Activated naive CD8-positive, alpha-beta T cell treated with anti-CD3 and anti-CD28 coated beads for 36 hours (primary cell): ENCODE measurements at places on chromosomes 6 and 20. TPM values are rescaled to one million over a fixed set of nuclear protein-coding genes. Genes with fewer than 3 reads are reported as not detected.

Gene SLPI
- total RNA-seq, result not detected

Gene TMEM244
- not detected for total RNA-seq

Gene NKX2-2
- total RNA-seq, result not detected

Gene SLC52A3
- total RNA-seq, result 0.08 TPM

Gene SOBP
- total RNA-seq, result 0.70 TPM

Gene RHAG
- total RNA-seq, result not detected

Gene SOX4
- 0.70 TPM for total RNA-seq

Gene YTHDF1
- 47.4 TPM for total RNA-seq

Gene DEF6
- 74.3 TPM for total RNA-seq

Gene SMOC2
- total RNA-seq, result not detected

Gene ARID1B
- total RNA-seq, result 41.5 TPM

Gene ENPP5
- total RNA-seq, result 0.33 TPM

Gene HSPA12B
- not detected for total RNA-seq

- DNase-seq, result no peak
- H3K4me1 ChIP-seq, result no peaks in the 10 kb centered on the region
- no peak overlapping the region for H3K4me3 ChIP-seq
- no peaks in the 10 kb centered on the region for H3K36me3 ChIP-seq
- H3K27ac ChIP-seq, result no peak overlapping the region
Observed at GRCh38 chr20:14561741-14562221, 224.4 kb upstream of the FLRT3 start.

- no peak overlapping the region for H3K27ac ChIP-seq
- no peaks in the 10 kb centered on the region for H3K36me3 ChIP-seq
- DNase-seq, result no peak
- peaks cover 14% of the 10 kb centered on the region for H3K27me3 ChIP-seq
- H3K4me3 ChIP-seq, result no peak overlapping the region
Observed at GRCh38 chr20:41654884-41655283, 36.7 kb upstream of the CHD6 start.

GRCh38 chr6:120954111-120954510 lies 380.2 kb downstream of the TBC1D32 start:
- no peak overlapping the region for H3K4me3 ChIP-seq
- no peaks in the 10 kb centered on the region for H3K27me3 ChIP-seq
- H3K36me3 ChIP-seq, result no peaks in the 10 kb centered on the region
- H3K4me1 ChIP-seq, result no peaks in the 10 kb centered on the region

DNA sequence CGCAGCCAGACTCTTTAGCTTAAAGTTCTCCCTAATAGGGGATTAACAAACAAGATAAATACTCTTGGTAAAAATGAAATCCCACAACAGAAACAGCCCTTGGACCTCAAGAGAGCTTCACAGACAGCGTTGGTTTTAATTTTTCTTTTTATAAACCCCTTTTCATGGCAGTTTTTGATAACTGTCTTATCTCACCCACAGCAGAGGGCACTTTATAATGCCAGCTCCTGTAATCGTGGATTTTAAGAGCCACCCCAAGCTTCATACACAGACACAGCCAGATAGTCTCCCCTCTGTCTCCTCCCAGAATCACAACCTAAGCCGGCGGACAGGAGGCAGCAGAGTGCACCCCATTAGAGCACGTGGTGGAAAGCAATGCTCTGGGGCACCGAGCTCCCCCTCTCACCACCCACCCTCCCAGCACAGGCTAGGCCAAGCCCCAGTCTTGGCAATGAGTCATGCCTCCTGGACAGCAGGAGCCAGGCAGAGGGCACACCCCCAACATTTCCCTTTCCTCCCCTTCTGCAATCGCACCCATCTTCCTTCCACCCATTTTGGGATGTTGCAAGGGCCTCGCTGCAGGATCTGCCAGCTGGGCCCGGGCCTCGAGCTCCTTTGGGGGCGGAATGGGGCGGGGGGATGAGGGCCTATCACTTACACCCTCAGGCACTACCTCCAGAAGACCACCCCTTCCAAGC lies 2.4 kb downstream of the JAG1 start:
- H3K36me3 ChIP-seq, result no peaks in the 10 kb centered on the region

DNA sequence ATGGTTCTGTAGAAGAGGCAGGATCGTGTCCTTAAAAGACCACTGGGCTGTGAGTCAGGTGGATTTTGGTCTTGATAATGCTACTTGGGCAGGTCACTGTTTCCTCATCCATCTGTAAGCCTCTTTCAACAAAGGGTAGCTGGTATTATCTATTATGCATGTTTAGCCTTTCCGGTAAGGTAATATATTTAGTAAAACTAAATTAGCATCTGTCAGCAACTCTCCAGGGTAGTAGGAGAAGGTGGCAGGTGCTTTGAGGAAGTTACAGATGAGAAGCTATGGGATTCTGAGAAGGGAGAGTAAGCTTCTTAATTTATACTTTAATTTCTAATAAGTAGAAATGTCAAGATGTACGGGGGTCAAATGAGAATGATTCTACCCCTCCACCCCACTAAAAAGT lies 86.9 kb upstream of the TGM3 start:
- H3K27me3 ChIP-seq, result peaks cover 16% of the 10 kb centered on the region
- no peak overlapping the region for H3K27ac ChIP-seq
- H3K4me3 ChIP-seq, result no peak overlapping the region
- H3K36me3 ChIP-seq, result no peaks in the 10 kb centered on the region
- no peak for DNase-seq

DNA sequence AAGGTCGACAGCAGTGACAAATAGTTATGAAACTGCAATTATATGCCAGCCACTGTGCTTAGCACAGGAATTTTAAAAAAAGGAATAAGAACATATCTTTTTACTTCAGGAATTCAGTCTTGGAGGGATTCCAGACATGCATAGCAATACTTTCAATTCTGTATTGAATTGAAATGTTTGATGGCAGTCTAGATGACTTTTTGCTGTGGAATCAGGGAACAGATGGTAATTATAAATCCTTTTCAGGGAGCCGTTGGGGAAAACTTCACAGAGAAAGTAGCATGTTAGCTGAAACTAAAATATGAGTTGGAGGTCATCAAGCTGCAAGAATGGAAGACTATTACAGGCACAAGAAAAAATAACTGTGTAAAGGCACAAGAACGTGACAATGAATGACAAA lies 74.8 kb downstream of the IMPG1 start:
- H3K4me1 ChIP-seq, result no peaks in the 10 kb centered on the region
- no peak overlapping the region for H3K4me3 ChIP-seq
- no peaks in the 10 kb centered on the region for H3K36me3 ChIP-seq
- no peak overlapping the region for H3K27ac ChIP-seq
- DNase-seq, result no peak

GRCh38 chr20:41567615-41568014 lies 50.6 kb downstream of the CHD6 start:
- no peak for DNase-seq
- peaks cover 29% of the 10 kb centered on the region for H3K36me3 ChIP-seq
- H3K27ac ChIP-seq, result no peak overlapping the region
- H3K4me1 ChIP-seq, result peaks cover 59% of the 10 kb centered on the region

GRCh38 chr6:158573542-158573931 lies 13.6 kb downstream of the TMEM181 start:
- DNase-seq, result no peak
- peaks cover 35% of the 10 kb centered on the region for H3K36me3 ChIP-seq
- no peak overlapping the region for H3K4me3 ChIP-seq
- H3K27ac ChIP-seq, result no peak overlapping the region

- H3K27me3 ChIP-seq, result peaks cover 4% of the 10 kb centered on the region
- peaks cover 2% of the 10 kb centered on the region for H3K4me1 ChIP-seq
- H3K36me3 ChIP-seq, result no peaks in the 10 kb centered on the region
- no peak overlapping the region for H3K27ac ChIP-seq
- DNase-seq, result no peak
Observed at GRCh38 chr6:48027704-48028435, 83.1 kb downstream of the PTCHD4 start.

- H3K27ac ChIP-seq, result no peak overlapping the region
- peaks cover 35% of the 10 kb centered on the region for H3K27me3 ChIP-seq
- no peak for DNase-seq
Observed at GRCh38 chr6:133809406-133809805, 79.5 kb upstream of the TCF21 start.

GRCh38 chr6:101722991-101723579 lies 329.6 kb downstream of the GRIK2 start:
- no peak overlapping the region for H3K4me3 ChIP-seq
- no peaks in the 10 kb centered on the region for H3K36me3 ChIP-seq
- no peak overlapping the region for H3K27ac ChIP-seq
- H3K27me3 ChIP-seq, result no peaks in the 10 kb centered on the region
- DNase-seq, result no peak
- H3K4me1 ChIP-seq, result no peaks in the 10 kb centered on the region

DNA sequence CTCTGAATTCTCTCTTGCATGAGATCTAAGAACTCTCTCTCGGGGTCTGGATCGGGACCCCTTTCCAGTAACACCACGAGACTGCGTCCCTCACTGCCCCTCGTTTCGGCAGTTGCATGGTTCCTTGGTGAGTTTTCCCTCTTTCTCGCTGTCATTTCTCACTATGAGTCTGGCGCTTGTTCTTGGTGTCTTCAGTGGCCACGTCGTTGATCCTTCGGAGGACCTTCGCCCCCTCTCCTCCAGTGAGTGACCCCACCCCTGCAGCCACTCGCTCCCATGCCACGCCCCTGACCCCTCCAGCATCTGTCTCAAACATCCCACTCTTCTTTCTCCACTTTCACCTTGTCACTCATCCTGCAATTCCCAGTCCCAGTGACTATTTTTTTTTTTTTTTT lies 23.0 kb downstream of the SYNJ2 start:
- H3K4me3 ChIP-seq, result no peak overlapping the region
- no peak for DNase-seq
- peaks cover 46% of the 10 kb centered on the region for H3K4me1 ChIP-seq

- no peak overlapping the region for H3K4me3 ChIP-seq
- H3K27me3 ChIP-seq, result no peaks in the 10 kb centered on the region
- no peak overlapping the region for H3K27ac ChIP-seq
- H3K36me3 ChIP-seq, result no peaks in the 10 kb centered on the region
- no peak for DNase-seq
Observed at GRCh38 chr6:109118871-109119354, 23.6 kb downstream of the CEP57L1 start.

DNA sequence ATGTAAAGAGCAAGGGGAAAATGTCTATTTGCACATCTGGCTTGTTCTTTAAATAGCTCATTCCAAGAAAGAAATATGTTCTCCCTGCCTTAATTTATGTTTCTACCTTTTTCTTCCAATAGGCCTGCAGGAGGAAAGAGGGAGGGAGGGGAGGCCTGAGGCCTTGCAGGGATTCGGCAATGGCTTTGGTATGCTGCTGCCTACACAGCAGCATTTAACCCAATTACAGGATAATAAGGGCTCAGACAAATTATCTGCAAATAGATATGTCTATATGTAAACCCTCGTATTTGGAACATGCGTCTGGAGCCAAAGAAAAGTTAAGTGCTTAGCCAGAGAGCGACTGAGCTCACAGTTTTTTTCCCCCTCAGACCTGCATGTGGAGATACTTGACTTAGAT lies 277.2 kb downstream of the CDC5L start:
- no peaks in the 10 kb centered on the region for H3K36me3 ChIP-seq
- peaks cover 7% of the 10 kb centered on the region for H3K4me1 ChIP-seq
- DNase-seq, result no peak
- H3K4me3 ChIP-seq, result no peak overlapping the region
- H3K27me3 ChIP-seq, result no peaks in the 10 kb centered on the region

GRCh38 chr6:85456782-85457181 lies 6.9 kb downstream of the NT5E start:
- DNase-seq, result no peak
- H3K4me1 ChIP-seq, result peaks cover 96% of the 10 kb centered on the region
- peak overlapping the region; percentile 91 for H3K27ac ChIP-seq

DNA sequence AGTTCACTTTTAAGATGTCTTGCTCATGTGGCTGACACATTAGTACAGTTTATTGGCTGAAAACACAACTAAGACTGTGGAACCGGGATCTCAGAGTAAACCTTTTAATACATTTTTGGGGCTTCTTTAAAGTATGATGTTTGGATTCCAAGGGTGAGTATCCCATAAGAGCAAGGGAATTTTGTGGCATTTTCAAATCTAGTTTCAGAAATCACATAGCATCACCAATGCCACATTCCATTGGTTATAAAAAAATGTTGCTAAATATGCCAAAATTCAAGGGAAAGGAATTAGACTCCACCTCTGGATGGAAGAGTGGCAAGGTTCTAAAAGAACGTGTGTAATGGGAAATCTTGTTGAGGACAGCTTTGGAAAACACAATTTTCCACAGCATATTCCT lies 338.6 kb downstream of the COL12A1 start:
- no peak for DNase-seq
- no peak overlapping the region for H3K27ac ChIP-seq
- H3K4me1 ChIP-seq, result no peaks in the 10 kb centered on the region
- no peaks in the 10 kb centered on the region for H3K27me3 ChIP-seq

- DNase-seq, result no peak
- no peak overlapping the region for H3K4me3 ChIP-seq
- H3K36me3 ChIP-seq, result peaks cover 36% of the 10 kb centered on the region
- no peaks in the 10 kb centered on the region for H3K27me3 ChIP-seq
Observed at GRCh38 chr6:119285908-119286625, 63.5 kb downstream of the MAN1A1 start.

GRCh38 chr20:7722564-7722963 lies 217.7 kb downstream of the HAO1 start:
- H3K36me3 ChIP-seq, result no peaks in the 10 kb centered on the region
- H3K4me3 ChIP-seq, result no peak overlapping the region
- no peak overlapping the region for H3K27ac ChIP-seq
- no peaks in the 10 kb centered on the region for H3K27me3 ChIP-seq
- H3K4me1 ChIP-seq, result no peaks in the 10 kb centered on the region

DNA sequence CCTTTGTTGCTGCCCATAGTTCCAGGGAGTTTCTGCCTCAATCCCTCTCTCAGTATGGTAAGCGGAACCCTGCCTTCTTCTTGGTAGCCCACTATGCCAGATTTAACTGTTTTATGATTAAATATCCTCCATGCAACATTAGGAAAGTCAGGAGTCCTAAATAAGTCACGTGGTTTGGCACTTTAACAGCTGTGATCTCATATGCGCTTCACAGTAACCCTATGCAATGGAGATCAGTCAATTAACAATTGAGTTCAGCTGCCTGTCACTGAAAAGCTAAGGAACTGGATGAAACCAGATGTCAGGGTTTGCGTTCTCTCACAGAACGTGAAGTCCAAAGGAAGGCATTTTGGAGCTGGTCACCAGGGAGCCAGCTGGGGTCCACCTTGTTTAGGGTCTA lies 81.6 kb downstream of the PSMB1 start:
- peaks cover 2% of the 10 kb centered on the region for H3K27me3 ChIP-seq
- H3K4me3 ChIP-seq, result no peak overlapping the region
- no peak overlapping the region for H3K27ac ChIP-seq
- no peak for DNase-seq
- H3K36me3 ChIP-seq, result peaks cover 2% of the 10 kb centered on the region
- H3K4me1 ChIP-seq, result no peaks in the 10 kb centered on the region

GRCh38 chr20:57698116-57698866 lies 11.5 kb downstream of the PMEPA1 start:
- H3K36me3 ChIP-seq, result no peaks in the 10 kb centered on the region
- peaks cover 29% of the 10 kb centered on the region for H3K4me1 ChIP-seq
- H3K27me3 ChIP-seq, result no peaks in the 10 kb centered on the region
- H3K27ac ChIP-seq, result peak overlapping the region; percentile 68
- DNase-seq, result peak; percentile 69

DNA sequence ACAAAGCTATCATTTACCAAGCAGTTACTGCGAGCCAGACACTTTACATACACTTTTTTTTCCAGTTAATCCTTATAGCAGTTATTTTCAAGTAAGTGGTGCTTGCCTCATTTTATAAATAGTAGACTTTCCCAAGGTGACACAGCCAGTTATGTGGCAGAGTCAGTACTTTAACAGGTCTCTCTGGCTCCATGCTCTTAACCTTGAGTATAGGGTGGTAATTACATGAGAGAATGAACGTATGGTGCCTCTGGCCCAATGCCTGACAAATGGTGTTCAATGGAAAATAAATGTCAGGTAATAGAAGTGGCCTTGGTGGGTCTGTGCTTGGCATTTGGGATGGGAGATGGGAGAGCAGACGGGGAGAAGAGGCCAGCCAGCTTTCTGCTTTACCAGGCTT lies 316.3 kb downstream of the SLC35F1 start:
- H3K4me3 ChIP-seq, result no peak overlapping the region
- no peak for DNase-seq
- H3K27me3 ChIP-seq, result peaks cover 19% of the 10 kb centered on the region
- no peaks in the 10 kb centered on the region for H3K4me1 ChIP-seq
- H3K27ac ChIP-seq, result no peak overlapping the region
